HT1080 (cell line): ENCODE measurements at places on chromosomes 7 and 10. TPM values are rescaled to one million over a fixed set of nuclear protein-coding genes. Genes with fewer than 3 reads are reported as not detected.

Gene TBX20
- 0.57 and 0.74 TPM in 2 replicates for total RNA-seq

Gene ELN
- not detected in 2 replicates for total RNA-seq

Gene ARL4A
- total RNA-seq: 14.8 and 18.2 TPM in 2 replicates

Gene NPTX2
- total RNA-seq: not detected in 2 replicates

Gene ZPBP
- not detected in 2 replicates for total RNA-seq

Gene COMMD3
- total RNA-seq: 60.6 and 68.4 TPM in 2 replicates

Gene OIT3
- not detected in 2 replicates for total RNA-seq

Gene HSPA12A
- 3.4 and 3.7 TPM in 2 replicates for total RNA-seq

Gene AKR1C3
- 5.1 and 11.0 TPM in 2 replicates for total RNA-seq

Gene FKBP14
- total RNA-seq: 6.4 and 7.7 TPM in 2 replicates

Gene NPY
- not detected in 2 replicates for total RNA-seq

Gene FOXI2
- not detected in 2 replicates for total RNA-seq

Gene IKZF5
- total RNA-seq: 4.2 and 5.4 TPM in 2 replicates

Gene TRPV5
- not detected in 2 replicates for total RNA-seq

Gene HTR5A
- total RNA-seq: not detected in 2 replicates

Gene RBP3
- total RNA-seq: not detected in 2 replicates

Gene PRXL2A
- total RNA-seq: 0.07 and 0.39 TPM in 2 replicates

Gene VWA2
- total RNA-seq: not detected in 2 replicates

Gene OPN4
- not detected in 2 replicates for total RNA-seq

Gene NUTM2D
- 1.1 and 1.6 TPM in 2 replicates for total RNA-seq

Gene UFSP1
- 7.4 and 8.9 TPM in 2 replicates for total RNA-seq

Gene EVX1
- total RNA-seq: not detected in 2 replicates

Gene C10orf67
- total RNA-seq: 0.10 and 0.50 TPM in 2 replicates

Gene CNPY1
- total RNA-seq: not detected in 2 replicates

Gene PLEKHS1
- total RNA-seq: not detected in 2 replicates

Gene PDE6C
- not detected in 2 replicates for total RNA-seq

Gene VSIR
- total RNA-seq: 0.02 and 0.17 TPM in 2 replicates

Gene PRSS37
- total RNA-seq: not detected in 2 replicates

Gene PCLO
- total RNA-seq: 1.4 and 2.2 TPM in 2 replicates
